NCI-H510A treated with DMSO at 0.1 percent for 48 hours (cell line): ENCODE measurements at places on chromosomes 12 and 14.

DNA sequence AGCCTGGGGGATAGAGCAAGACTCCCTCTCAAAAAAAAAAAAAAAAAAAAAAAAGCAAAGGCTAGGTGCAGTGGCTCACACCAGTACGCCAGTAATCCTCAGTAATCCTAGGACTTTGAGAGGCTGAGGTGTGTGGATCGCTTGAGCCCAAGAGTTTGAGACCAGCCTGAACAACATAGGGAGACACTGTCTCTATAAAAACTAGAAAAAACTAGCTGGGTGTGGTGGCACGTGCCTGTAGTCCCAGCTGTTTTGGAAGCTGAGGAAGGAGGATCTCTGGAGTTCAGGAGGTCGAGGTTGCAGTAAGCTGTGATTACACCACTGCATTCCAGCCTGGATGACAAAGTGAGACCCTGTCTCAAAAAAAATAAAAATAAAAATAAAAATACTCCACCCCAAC is 8.9 kb upstream of the RBM25 start:
- no peak for DNase-seq

- DNase-seq = no peak
These were observed 91.4 kb downstream of the SETD3 start for GRCh38 chr14:99389174-99389826.

- no peak for DNase-seq
These were observed 142.0 kb upstream of the PZP start for GRCh38 chr12:9349888-9350885.

DNA sequence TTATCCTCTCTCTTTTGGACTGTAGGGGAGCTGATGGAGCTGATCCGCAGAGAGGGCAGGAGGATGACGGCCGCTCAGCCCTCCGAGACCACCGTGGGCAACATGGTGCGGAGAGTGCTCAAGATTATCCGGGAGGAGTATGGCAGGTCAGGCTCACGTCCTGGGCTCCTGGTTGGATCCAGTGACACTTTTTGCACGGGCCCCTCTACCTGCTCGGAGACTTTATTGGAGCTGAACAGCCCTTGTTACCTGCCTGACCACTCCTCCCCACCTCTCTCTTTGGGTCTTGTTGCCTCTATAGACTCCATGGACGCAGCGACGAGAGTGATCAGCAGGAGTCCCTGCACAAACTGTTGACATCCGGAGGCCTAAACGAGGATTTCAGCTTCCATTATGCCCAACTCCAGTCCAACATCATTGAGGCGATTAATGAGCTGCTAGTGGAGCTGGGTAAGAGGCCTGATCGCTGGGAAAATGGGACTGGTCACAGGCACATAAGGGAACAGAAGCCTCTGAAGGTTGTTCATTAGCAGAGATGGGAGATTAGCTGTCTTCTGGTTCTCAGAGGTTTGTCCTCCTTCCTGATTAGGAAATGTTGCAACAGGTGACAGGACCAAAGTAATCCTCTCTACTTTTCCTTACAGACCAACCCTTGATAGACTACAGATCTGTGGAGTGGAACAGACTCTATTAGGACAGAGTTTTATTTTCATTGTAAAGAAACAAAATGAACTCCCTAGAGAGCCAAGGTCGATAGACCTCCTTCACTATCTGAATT is 718 bp downstream of the EIF2B2 start:
- DNase-seq = no peak

- DNase-seq = peak; percentile 54
These were observed 135.9 kb downstream of the TMEM30B start for GRCh38 chr14:61145034-61145902.

DNA sequence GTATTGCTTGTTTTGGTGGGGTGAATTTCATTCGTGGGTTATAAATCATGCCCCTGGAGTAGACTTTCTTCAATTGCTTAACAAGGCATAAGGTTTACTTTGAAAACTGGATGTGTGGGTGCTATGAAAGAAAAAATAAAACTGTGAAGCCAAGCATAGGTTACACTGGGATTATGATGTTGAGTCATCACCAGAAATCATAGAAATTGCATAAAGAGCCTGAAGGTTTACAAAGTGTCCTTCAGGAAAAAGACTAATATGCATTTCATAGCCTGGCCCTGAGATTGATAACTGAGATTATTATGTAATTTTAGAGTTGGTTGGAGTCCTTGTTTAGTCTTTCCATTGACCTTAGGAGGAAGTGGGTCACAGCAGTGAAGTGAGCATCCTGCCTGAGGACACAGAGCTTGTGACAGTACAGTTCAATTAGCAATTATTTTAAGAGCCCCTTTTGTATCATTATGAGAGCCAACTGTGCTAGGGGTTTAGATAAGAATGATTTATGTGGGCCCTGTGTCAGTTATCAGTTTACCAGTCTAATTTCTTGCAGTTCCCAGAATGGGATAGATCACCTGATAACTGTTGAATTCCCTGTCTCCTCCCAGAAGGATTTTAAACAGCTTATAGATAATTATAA is 13.6 kb downstream of the LRRK2 start:
- DNase-seq = no peak

GRCh38 chr14:32728976-32729375 is 209.7 kb upstream of the NPAS3 start:
- peak; percentile 21 for DNase-seq

- no peak for DNase-seq
These were observed 1.7 kb upstream of the STRN3 start for GRCh38 chr14:31027847-31028246.

- no peak for DNase-seq
These were observed 43.7 kb downstream of the SAV1 start for GRCh38 chr14:50624447-50624846.

- DNase-seq = no peak
These were observed 33.2 kb downstream of the DUSP6 start for GRCh38 chr12:89319122-89319521.

DNA sequence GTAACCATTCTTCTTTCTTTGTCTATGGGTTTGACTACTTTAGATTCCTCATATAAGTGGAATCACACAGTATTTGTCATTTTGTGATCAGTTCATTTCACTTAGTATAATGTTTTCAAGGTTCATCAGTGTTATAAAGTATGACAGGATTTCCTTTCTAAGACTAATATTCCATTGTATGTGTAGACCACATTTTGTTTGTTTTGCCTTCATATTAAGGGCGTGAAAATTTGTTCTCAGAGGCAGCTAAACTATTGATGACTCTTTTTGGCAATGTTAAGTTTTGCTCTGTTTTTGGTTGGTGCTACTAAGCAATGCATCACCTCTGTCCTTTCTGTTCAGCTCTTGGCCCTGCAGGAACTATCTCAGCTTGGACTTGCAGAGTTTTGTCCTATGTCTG is 1.7 kb upstream of the KLRG1 start:
- DNase-seq = no peak

GRCh38 chr14:23327947-23328744 is 6.9 kb downstream of the PABPN1 start:
- peak; percentile 73 for DNase-seq

DNA sequence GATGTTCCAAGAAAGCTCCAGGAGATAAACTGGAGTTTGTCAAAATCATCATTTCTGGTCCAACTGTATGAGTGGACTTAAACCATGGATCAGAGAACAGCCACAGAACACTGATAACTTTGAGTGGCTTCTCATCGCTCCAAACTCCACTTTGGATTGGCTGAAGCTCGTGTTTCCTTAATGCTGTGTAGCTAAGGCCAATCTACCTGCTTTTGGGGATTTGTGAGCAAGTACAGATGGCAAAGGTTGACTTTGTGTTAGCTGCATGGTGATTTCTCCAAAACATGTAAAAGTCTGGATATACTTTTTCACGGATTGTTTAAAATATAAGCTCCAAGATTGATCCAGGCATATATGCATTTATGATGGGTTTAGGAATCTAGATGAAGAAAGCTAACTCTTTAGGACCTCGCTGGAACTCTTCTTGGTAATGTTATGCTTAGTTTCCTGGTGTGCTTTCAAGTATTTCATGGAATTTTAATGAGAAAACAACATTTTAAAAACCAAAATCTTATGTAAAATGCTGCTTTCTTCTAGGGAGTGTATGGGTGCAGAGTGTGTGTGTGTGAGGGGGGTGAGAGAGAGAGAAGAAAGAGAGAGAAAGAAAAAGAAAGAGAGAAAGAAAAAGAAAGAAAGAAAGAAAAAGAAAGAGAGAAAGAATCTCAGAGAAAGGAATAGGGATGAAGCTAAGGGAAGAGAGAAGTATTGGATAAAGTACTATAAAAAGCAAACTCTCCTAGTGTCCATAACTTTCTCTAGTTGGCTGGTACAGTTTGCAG is 11.6 kb upstream of the PAX9 start:
- DNase-seq = no peak

- no peak for DNase-seq
These were observed 221.2 kb upstream of the FLRT2 start for GRCh38 chr14:85308531-85309300.

- DNase-seq = no peak
These were observed 2.1 kb downstream of the PLD4 start for GRCh38 chr14:104926619-104927431.

DNA sequence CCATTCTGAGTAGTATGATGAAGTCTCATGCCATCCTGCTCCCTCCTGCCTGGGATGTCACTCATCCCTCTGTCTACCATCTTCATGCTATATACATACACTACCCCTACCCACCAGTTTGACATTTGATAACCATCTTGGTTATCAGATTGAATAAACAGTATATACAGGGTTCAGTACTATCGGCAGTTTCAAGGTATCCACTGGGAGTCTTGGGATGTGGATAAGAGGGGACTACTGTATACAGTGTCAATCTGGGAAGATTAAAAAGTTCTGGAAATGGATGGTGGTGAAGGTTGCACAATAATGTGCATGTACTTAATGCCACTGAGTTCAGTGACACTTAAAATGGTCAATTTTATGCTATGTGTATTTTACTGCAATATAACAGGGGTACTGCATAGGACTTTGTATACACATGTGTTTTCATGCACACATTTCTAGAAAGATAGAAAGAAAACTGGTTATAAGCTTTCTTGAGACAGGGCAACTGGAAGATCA is 22.1 kb downstream of the SPPL3 start:
- DNase-seq = no peak

DNA sequence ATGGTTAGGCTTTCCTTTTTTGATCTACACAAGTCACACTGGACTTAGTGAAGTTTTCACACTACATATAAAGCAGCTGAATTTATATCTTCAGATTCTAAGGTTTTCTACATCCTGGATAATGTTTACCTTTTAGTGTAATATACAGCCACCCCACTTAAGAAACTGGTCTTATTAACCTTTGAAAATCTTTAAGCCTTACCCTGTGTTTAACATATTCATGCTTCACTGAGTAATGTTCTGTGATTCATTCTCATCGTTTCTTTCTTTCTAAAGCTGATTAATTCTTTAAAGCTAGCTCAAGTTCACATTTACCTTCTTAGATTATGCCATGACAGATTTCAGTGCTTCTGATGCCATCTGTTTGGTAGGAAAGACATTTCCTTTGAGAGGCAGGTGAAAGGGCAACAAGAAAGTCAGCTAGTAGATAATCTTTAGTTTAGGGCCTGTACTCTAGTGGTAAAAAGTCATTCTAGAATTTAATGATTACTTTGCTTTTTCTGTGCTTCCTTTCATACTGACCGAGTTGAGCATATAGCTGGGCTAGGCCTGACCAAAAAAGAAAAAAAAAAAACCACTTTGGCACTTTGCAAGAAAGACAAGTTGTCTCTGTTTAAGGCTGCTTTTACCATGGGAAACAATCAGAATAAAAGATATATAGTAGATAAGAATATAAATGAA is 690.9 kb upstream of the FBXO33 start:
- no peak for DNase-seq

DNA sequence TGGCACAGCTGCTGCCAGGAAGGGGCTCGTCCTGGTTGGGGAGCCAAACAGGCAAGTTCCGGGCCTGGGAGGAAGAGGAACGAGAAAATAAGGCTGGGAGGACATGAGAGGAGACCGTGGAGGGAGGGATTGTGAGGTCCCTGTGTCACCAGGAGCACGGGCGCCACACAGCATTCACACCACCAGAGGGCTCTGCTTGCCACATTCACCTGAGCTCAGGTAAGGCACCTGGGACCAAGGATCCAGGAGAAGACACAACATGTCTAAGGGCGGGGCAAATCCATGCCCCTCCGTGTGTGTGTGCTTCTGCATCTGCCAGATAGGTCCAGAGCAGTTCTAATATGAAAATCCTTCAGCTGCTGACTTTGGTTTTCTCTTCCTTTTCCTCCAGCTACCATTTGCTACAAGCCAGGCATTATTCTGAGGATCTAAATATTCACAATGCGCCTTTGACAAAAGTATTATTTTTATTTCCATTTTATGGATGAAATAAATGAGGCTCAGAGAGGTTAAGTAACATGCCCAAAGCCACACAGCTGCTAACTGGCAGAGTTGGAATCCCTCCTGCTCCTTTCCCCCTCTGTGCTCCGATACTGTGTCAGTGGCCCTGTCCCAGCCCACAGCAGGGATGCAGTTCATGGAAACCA is 14.6 kb downstream of the RAPGEF3 start:
- peak; percentile 72 for DNase-seq

DNA sequence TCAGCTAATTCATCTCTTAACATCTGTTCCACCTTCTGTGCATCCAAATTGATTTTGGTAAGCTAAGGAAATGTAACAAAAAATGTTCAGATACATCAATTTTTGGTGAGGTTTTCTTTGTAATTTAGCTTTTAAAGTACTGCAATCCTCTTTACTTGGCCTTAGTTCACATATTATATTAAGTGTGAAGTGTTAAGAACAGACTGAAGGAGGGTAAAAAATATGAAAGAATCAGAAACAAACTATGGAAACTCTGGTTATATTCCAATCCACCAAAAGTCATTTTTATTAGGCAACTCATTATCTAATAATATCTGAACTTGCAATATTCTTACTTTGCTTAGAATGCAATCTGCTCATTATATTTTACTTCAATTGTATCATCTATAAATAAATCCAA is 49.1 kb downstream of the CEP290 start:
- no peak for DNase-seq

DNA sequence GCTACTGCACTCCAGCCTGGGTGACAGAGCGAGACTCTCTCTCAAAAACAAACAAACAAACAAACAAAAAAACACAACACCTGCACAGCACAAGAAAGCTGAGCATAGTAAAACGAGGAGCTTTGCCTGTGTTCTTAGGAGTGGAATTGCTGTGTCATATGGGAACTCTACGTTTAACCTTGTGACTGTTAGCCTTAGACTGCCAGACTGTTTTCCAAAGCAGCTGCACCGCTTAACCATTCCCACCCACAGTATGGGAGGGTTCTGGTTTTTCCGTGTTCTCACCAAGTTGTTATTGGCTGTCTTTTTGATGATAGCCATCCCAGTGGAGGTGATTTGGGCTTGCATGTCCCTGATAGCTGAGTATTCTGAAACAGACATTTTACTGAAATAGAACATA is 9.2 kb downstream of the WNT5B start:
- DNase-seq = no peak

- no peak for DNase-seq
These were observed 1.9 kb downstream of the TRIP11 start for GRCh38 chr14:92037989-92038388.

- no peak for DNase-seq
These were observed 42.9 kb downstream of the P2RX4 start for GRCh38 chr12:121252712-121253345.

- DNase-seq = no peak
These were observed 15.7 kb downstream of the RERG start for GRCh38 chr12:15205341-15206010.

GRCh38 chr12:32989705-32990104 is 93.1 kb upstream of the PKP2 start:
- DNase-seq = no peak
